Subcutaneous adipose tissue (tissue), 4 donors: ENCODE measurements at places on chromosomes 16 and 17. TPM values are rescaled to one million over a fixed set of nuclear protein-coding genes. Genes with fewer than 3 reads are reported as not detected.

The TAC4 gene
- not detected for total RNA-seq

The GPRC5B gene
- total RNA-seq = 23.8 TPM

The AANAT gene
- total RNA-seq = not detected

The IST1 gene
- total RNA-seq = 191 TPM

The ORMDL3 gene
- 419 TPM for total RNA-seq

The NPTX1 gene
- not detected for total RNA-seq

The FAM171A2 gene
- 0.82 TPM for total RNA-seq

The UNC13D gene
- 9.7 TPM for total RNA-seq

The CHST6 gene
- total RNA-seq = not detected

The KRT9 gene
- not detected for total RNA-seq

The SIAH1 gene
- total RNA-seq = 36.3 TPM

The ALOX15 gene
- total RNA-seq = not detected

The CHD9NB gene
- total RNA-seq = 0.51 TPM

The TBC1D3 gene
- not detected for total RNA-seq

The NEUROD2 gene
- total RNA-seq = not detected

The GIT1 gene
- 19.5 TPM for total RNA-seq

The GSDMA gene
- not detected for total RNA-seq

The KRT39 gene
- not detected for total RNA-seq

The ASPHD1 gene
- total RNA-seq = 0.57 TPM

The CHST5 gene
- 0.19 TPM for total RNA-seq

The BAIAP3 gene
- 3.2 TPM for total RNA-seq

The MED13 gene
- 79.5 TPM for total RNA-seq

The PRSS33 gene
- not detected for total RNA-seq

The NDUFAB1 gene
- 52.2 TPM for total RNA-seq

The ESRP2 gene
- 1.1 TPM for total RNA-seq

The RHBDL1 gene
- total RNA-seq = 0.66 TPM

The JPH3 gene
- total RNA-seq = not detected
